ENCODE measurements at places on chromosomes 11 and 22.

DNA sequence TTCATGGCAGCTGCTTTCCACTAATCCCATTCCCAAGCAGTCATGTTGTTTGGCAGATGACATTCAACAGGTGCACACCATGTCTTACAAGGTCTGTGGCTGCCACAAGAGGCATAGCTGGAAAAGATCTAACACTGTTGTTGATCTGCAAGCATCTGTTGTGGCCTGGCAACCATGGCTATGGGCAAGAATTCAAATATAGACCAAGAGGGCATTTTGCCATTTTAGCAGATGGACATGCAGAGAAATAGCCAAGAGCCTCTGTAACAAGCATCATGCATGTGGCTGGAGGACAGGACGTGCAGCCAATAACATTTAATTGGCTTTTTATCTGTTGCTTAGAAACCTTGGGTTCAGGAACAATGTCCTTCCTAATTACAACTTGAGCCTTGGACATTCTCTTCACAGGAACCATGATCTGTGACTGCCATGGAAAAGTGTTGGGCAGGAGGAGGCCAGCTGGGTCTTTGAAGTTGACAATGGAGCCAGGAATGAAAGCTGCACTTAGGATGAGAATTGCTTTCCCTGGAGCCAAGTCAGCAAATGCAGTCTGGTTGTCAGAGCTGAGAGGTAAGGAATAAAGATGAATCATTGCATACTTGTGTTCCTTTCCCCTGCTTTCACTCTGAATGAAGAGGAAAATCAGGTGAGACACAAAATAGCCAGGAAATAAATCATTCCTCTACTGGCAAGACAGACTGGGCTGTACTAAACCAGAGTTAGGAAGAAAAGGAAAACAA is 113.6 kb upstream of the ANO5 start:
- DNase-seq = no peak

- no peak for DNase-seq
These were observed 37.2 kb downstream of the IGSF9B start for GRCh38 chr11:133919330-133920108.

GRCh38 chr11:31355131-31355530 is 14.4 kb downstream of the DCDC1 start:
- DNase-seq = no peak

GRCh38 chr22:34966980-34967565 is 98.9 kb upstream of the ISX start:
- DNase-seq = no peak

GRCh38 chr11:2989006-2989405 is 3.1 kb downstream of the NAP1L4 start:
- DNase-seq = no peak

DNA sequence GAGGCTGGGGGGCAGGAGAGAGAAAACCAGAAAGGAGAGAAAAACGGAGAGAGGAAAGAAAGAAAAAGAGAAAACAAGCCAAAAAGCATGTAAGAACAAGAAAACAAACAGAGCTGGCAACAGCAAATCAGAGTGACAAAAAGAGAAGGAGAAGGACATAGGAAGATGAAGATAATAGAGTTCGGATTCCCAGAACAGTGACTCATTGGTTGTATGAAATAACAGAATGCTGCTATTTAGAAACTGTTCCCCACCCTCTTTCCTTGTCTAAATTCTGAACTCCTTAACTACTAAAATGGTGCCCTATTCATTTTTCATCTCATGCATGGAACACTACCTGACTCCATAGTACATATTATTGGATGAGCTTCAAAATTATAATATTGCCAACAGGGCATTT is 317.4 kb downstream of the C11orf87 start:
- no peak for DNase-seq

- peak; percentile 2 for DNase-seq
These were observed 344.4 kb upstream of the CADM1 start for GRCh38 chr11:115848611-115849010.

DNA sequence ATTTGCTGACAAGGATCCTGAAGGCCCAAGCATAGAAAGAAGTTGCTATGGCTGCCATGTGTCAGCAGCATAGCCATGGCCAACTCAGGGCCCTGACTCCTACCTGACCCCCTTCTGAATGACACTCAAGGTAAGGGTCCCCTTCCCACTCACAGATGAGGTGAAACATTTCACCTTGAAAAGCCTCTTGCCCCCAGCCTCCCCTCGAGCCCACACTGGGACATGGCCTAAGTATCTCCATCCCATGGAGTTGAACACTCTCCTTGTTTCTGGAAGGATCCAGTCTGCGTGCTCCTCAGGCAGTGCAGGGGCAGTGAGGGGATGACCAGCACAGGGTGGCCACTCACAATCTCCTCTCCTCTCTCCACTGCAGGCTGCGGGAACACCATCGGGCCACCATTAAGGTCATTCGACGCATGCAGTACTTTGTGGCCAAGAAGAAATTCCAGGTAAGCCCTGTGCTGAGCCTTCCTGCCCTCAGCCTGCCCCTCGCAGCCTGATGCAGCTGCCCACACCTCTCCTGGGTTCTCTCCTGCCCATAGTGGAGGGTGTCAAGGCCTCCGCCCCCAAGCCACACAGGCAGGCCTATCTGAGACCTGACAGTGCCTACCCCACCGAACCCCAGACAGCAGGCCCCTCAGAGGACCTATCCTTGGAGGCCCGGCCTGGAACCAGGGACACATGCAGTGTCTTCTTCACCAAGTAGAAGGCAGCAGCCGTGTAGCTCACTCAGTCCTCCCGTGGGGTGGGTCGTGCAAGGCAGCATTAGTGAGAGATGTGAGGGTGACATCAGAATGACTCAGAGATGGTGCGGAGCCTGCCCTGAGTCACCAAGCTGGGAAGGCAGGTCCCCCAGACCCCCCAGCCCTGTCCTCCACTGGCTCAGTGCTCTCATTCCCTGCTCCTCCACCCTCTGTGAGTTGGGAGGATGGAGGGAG is 68.9 kb upstream of the KCNQ1OT1 start:
- no peak for DNase-seq

GRCh38 chr11:61357233-61357893 is 4.3 kb downstream of the CYB561A3 start:
- DNase-seq = peak; percentile 51

- no peak for DNase-seq
These were observed 15.1 kb downstream of the IFITM10 start for GRCh38 chr11:1735271-1735670.

GRCh38 chr11:61046833-61047232 is 55.5 kb upstream of the CD5 start:
- no peak for DNase-seq

DNA sequence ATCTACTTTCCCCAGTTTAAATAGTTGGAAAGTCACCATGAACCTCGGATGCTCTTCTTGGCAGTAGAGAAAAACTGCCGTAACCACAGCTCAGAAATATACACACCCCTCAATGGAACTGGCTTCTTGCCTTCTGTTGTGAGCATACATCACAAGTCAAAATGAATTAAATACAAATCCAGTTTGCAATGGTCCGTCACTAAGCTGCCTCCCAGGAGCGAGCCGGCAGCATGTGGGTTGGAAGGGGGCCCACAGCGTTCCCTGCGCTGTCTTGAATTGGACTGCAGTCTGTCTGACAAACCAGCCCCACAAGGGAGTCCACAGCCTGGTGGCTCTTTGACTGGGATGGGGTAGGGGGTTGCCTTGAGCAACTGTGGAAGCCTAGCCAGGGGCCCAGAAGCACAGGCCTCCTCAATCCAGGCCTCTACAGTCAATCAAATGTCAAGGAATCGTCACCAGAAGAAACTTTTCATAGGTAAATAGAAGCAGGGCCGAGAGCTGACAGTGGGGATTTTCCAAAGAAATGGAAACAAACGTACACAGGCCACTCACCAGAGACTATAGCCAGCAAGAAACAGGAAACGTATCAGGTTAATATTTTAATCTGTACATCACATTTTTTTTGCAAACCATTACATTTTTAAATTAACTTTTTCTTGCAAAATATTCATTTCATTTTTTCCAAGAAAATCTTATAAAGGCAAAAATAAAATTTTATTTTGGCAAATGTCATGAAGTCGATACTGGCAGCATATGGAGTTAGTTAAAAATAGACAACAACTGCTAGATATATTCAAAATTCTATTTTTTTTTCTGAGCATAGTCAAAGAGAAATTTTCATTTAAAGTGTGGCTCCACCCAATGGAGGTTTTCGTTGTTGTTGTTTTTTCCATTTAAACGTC is 38.5 kb downstream of the C11orf58 start:
- DNase-seq = no peak

DNA sequence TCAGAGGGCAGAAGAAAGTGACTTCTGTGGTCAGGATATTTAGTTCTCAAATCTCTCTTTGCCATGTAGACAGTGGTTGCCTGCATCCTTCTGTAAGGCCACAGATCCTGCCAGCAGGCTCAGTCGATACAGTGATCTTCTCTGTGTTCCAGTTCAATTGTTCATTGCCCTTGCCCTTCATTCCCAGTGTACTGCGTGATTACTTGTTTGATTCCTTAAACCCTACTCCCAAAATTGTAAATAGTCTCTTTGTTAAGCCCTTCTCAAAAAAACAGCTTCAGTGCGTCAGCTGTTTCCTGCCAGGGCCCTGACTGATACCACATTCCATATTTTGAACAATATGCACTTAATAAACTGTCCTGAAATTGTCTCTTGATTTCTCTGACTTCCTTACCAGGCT is 9.3 kb upstream of the TYR start:
- no peak for DNase-seq

GRCh38 chr11:112841729-112842128 is 119.5 kb upstream of the NCAM1 start:
- DNase-seq = no peak

GRCh38 chr11:70246196-70246595 is 24.3 kb upstream of the PPFIA1 start:
- no peak for DNase-seq

DNA sequence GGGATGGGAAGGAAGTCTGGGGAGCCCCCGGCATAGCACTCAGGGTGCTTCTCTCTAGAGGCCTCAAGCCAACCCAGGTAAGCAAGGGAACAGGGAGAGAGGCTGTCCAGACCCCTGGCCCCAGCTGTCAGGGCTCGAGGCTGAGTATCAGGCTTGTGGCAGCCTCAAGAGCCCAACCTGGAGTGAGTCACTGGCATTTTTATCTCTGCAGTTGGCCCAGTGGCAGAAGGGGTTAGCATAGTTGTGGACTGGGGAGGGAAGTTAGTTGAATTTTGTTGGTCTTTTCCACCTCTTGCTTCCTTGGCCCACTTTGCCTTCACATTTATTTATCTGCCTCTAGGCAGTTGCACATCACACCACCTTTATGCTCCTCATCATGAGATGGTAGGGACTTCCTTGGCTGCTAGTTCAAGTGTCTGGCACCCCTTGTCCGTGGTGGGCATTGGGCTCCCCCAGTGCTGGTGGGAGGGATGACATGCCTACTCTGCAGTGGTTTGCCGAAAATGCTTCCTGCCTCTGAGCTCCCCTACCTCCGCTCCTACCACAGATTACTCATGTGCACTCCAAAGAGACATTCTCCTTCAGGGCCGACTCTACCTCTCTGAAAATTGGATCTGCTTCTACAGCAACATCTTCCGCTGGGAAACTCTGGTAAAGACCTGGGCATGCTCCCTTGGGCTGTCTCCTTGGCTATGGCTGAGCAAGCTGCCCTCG is 60.1 kb downstream of the SCN3B start:
- no peak for DNase-seq

- DNase-seq = no peak
These were observed at the start of gene MUC5B for GRCh38 chr11:1222491-1223345. MUC5B (plus strand) TSS chr11:1223066; CDS start chr11:1223124, 58 bp downstream.

GRCh38 chr11:36056160-36056751 is 112.4 kb downstream of the LDLRAD3 start:
- DNase-seq = peak; percentile 61

DNA sequence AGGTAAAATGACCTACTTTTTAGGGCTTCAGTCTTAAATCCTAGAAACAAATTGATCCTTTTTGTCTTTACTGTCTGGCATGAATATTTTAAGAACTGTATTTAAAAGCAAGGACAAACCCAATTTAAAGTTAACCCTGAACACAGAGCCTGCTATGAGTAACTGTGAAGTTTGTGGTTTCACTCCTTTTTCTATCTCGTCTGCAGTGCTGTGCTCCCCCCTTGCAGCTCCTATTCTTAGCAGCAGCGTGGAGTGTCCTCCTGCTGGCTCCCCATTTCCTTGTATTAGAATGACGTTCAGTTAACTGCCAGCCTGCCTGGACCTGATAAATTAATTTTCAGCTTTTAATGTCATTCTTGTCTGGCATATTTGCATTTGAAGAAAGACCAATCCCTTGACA is 40.0 kb upstream of the LRRC4C start:
- DNase-seq = no peak

DNA sequence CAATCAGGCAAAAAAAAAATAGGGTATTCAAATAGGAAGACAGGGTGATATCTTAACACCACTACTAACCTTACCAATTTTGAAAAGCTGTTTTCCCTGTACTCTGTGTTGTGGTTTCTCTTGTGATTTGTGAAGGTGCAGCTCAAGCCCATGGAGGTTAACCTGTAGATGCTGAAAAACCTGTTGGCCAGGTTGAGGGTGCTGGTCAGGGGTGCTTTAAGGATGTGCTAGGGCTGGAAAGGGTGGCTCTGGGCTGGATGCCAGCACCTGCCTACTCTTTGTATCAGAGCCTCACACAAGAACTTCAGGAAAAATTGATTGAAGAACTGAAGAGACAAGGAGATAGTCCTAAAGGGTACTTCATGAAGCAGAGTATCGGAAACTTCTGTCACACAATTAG is 18.3 kb upstream of the OR5M8 start:
- no peak for DNase-seq

DNA sequence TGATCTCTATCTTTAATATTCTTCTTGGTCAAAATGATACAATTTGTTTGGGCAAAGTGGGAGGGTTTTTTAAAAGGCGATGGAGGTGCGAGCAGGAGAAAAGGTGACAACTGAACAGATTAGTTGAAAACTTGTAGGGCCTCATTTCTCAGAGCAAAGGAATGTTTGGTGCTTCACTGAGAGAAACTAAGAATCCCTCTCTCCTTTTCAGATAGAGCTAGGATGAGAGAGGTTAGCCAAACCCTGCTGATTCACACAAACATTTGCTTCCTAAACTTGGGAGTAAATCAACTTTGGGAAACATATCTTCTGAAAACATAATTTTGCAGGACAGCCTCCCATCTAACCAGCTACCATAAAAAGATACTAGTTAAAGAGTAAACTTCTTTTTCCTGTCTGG is 57.0 kb downstream of the PHF21A start:
- DNase-seq = no peak

GRCh38 chr11:11845551-11845950 is 3.8 kb downstream of the USP47 start:
- DNase-seq = no peak

GRCh38 chr22:16824716-16825687 is at the start of gene XKR3:
XKR3 (minus strand) TSS chr22:16825411; CDS start chr22:16808073, 17,338 bp downstream.
- DNase-seq = peak; percentile 75

- peak; percentile 24 for DNase-seq
These were observed 36.1 kb downstream of the PPFIA1 start for GRCh38 chr11:70306586-70307033.

GRCh38 chr22:35148866-35149548 is 83.0 kb downstream of the ISX start:
- DNase-seq = no peak

DNA sequence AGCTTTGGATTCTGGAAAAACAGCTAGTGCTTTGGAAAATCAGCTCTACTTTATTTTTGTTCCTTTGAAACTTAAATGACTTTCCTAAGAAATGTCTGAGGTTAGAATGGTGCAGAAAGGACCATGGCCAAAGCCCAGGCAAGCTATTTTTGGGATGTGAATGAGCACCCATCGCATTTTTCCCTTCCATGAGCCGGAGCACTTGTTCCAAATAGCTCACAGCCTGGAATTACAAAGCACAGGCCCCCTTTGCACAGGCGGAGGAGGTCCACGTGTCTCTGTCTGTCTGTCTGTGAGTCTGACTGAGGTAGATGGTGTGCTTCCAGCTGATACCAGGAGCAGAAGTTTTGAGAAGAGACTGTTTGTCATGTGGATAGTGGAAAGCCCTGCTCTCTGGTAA is 50.7 kb downstream of the MICAL2 start:
- DNase-seq = no peak

- DNase-seq = no peak
These were observed 24.4 kb upstream of the PAMR1 start for GRCh38 chr11:35549787-35550186.
